AG10803 (cell line): ENCODE measurements at places on chromosomes 7 and 10.

GRCh38 chr10:110216240-110216639 lies 8.8 kb downstream of the MXI1 start:
- DNase-seq, result no peak

GRCh38 chr10:68938117-68938516 lies 17.9 kb upstream of the DDX21 start:
- DNase-seq, result peak; percentile 8

- no peak for DNase-seq
These were observed 153.6 kb downstream of the CACNB2 start for GRCh38 chr10:18293536-18294510.

- DNase-seq, result peak; percentile 42
These were observed 7.5 kb upstream of the RBP3 start for GRCh38 chr10:47340608-47341170.

DNA sequence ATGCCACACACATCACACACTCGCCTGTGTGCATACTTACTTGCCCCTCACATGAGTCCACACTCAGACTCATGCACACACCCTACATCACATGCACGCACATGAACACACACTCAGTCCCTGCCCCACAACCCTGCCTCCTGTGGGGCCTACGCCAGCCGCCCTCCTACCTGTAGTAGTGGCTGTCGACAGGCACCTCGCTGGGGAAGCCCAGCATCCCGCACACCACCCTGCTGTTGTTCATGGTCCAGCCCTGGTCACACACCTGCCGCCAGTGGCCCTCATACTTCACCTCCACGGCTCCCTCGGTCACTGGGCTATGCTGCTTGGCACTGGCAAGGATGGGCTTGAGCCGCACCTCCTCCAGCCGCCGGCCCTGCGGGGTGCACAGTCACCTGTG lies 7.2 kb downstream of the LOXL4 start:
- no peak for DNase-seq

- no peak for DNase-seq
These were observed 33.0 kb upstream of the GALNTL5 start for GRCh38 chr7:151923097-151923876.

DNA sequence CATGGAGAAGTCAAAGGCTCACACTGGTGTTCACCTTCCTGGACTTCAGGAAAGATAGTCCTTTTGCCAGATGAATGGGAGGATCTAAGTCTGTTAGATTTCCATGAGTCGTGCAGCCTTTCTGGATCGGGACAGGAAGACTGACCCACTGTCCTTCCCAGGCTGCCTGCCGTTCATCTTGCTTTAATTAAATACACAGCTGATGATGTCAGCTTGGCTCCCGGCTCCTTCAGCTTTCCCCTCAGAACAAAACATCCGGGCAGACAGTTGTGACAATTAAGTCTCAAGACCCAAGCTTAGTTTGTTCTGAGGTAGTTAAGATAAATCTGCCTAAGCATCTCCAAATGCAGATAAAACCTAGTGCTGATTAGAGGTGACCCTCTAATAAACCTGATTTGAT lies 58.6 kb downstream of the AUTS2 start:
- DNase-seq, result peak; percentile 84

DNA sequence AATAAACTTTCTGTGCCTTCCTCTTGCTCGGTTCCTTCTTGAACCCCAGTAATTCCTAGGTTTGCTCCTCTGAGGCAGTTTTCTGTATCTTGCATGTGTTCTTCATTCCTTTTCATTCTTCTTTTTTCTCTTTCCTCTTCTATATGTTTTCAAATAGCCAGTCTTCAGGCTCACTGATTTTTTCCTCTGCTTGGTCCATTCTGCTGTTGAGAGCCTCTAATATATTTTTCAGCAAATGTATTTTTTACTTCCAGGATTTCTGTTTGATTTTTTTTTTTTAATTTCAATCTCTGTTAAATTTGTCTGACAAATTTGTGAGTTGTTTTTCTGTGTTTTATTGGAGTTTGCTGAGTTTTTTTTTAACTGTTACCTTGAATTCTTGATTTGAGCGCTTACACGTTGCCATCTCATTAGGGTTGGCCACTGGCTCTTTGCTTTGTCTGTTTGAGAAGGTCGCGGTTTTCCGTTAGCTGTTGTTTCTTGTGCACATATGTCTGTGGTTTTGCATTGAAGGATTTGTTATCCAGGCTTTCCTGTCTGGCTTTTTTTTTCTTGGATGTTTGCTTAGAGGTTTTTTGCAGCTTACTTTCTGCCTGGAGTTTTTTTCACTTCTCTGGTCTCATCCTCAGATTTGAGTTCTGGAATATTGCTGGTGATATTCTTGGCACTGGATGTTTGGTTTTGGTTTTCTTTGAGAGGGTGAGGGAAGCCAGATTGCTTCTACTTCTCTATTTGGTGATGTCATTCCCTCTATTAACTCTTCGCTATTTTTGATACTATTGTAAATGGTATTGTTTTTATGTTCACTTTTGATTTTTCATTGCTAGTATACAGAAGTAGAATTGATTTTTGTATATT lies 12.7 kb downstream of the SPRN start:
- DNase-seq, result no peak

DNA sequence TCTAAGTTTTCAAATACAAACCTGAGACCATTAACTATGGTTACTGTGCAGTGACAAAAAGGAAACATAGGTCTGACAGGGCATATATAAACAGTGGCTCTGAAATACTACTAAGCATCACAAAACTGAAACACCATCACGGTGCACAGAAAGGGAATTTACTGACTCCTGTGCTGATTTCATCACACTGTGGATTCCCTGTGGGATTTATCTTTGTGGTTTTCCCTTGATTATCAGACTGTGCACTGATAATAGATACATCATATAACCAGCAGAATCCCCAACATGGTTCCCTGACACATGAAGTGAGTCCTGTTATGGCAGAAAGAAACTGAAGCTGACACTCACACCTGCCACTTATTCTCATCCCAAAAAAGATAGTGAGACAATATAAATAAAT lies 676.3 kb upstream of the KCND2 start:
- DNase-seq, result no peak

GRCh38 chr7:33388332-33388731 lies 259.0 kb downstream of the BBS9 start:
- peak; percentile 3 for DNase-seq

GRCh38 chr10:98080494-98080893 lies 50.1 kb upstream of the CRTAC1 start:
- DNase-seq, result no peak

DNA sequence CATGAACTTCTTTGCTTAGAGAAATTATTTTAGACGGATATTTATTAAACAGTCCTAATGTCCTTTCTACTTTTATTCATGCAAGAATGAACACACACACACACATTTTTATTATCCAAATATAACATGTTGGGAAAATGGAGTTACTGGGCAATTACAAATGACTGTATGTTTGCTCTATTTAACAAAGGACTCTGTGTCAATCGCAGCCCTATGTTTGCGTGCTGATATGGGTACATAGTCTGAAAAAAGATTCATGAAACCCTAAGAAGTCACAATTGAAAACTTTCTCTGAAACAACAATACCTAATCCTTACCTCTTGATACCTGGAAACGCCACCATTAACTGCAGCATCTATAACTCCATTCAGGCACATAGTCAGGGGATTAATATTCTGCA lies 184.7 kb upstream of the IMMP2L start:
- no peak for DNase-seq

DNA sequence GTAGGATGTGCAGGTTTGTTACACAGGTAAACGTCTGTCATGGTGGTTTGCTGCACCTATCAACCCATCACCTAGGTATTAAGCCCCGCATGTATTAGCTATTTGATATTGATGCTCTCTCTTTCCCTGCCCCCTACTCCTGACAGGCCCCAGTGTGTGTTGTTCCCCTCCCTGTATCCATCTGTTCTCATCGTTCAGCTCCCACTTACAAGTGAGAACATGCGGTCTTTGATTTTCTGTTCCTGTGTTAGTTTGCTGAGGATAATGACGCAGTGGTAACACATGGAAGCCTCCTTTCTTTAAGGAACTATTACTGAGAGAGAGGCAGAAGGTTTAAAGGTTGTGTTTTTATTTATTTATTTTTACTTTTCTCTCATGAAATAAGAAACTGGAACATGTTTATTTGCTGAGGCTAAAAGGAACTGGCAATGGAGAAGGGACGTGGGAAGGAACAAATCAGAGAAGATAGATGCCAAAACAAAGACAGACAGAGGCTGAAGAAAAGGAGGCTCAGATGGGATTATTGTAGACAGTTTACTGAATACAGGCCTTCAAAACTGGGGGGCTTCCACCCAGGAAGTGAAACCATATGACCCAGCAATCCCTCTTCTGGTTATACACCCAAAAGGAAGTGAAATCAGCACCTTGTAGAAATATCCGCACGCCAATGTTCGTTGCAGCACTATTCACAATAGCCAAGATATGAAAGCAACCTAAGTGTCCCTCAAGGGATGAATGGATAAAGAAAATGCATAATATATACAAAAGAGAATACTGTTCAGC lies 556.3 kb downstream of the GRM8 start:
- DNase-seq, result no peak

DNA sequence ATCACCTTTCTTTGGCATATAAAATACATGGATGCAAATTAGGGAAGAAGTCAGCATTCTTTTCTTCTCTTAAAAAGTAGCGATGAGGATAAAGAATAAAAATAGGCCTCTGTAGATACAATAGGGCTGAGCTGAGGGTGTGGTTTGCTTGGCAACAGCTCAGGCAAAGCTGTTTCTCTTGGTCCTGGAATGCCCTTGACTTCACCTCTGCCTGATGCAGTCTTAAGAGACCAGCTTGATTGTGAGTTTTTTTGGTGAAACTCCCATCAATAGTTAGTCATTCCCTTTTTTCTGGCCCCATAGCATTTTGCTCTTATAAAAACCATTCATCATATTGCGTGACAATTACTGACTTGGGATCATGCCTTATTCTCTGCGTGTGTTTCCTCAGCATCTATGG lies 42.1 kb upstream of the MKLN1 start:
- peak; percentile 59 for DNase-seq

DNA sequence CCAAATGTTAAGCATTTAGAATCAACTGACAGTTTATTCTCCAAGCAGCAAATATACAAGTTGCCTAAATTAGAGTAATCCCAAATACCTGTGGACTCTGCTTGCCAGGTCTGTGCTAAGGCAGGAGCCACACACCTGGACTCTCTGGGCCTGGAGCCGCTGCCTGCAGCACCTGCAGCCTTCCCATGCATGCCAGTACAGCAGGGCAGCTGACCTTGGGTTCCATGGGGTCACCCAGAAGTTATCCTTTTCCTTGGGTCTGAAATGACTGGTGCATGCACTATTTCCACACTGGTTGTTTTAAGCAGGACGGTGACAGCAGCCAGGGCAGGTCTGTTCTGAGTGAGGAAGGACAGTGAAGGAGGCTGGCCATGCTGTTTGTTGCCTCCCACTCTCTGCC lies 573.2 kb downstream of the GLRX3 start:
- no peak for DNase-seq

DNA sequence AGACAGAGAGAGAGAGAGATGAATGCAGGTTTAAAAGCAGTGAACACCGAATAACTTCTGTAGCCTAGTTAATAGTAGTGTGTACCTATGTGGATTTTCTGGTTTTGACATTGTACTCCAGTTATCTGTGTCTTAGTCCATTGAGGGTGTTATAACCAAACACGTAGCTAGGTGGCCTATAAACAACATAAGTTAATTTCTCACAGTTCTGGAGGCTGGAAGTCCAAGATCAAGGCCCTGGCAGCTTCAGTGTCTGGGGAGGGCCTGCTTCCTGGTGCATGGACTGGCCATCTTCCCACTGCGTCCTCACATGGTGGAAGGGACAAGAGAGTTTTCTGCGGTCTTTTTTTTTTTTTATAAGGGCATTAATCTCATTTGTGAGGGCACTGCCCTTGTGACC lies 23.5 kb downstream of the AOC1 start:
- no peak for DNase-seq

DNA sequence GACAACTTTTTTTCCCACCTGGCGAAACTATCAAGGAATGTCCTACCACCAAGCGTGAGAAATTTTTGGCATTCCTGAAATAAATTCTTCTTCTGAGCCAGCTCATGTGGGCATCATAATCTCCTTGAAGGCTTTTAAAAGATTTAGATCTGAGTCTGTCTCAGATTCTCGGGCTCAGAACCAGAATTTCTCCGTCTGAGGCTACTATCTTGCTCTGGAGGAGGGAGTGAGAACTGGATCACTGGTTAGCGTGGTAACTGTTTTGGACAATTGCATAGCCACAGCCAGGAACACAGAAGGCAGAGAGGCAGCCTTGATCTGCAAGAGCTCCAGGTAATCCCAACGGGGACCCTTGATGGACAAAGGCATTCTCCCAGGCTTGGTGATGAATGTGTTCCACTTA lies 1.0 kb upstream of the PLAC9 start:
- peak; percentile 65 for DNase-seq

DNA sequence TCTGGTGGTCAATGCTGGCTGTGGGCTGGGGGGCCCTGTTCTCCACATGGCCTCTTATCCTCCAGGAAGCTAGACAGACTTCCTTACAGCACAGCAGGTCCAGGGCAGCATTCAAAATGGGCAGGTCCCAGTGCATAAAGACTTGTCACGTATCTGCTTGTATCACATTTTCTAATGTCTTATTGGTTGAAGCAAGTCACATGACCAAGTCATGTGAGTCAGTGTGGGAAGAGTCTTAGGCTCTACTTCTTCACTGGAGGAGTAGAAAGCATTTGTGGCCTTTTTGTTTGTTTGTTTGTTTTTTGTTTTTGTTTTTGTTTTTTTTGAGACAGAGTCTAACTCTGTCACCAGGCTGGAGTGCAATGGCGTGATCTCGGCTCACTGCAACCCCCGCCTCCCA lies 104.7 kb downstream of the COL13A1 start:
- no peak for DNase-seq

DNA sequence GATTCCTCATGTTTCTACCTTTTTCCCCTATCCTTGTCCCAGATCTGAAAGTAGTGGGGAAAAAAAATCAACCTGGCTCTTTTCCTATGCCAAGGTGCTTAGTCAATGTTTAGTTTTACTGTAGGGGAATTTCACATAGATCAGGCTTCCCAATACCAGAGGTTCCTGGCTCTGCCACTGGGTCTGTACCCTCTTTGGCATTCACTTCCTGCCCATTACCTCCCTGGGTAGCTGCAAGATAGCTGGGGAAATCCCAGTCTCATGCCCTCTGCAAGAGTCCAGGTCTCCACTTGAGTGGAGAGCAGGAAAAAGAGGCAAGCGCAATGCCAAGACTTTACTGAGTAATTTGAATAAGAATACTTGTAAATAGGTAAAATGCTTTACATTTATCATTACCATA lies 3.5 kb upstream of the BPGM start:
- DNase-seq, result no peak

GRCh38 chr10:60073397-60073780 lies 167.0 kb upstream of the CCDC6 start:
- no peak for DNase-seq

- DNase-seq, result peak; percentile 97
These were observed 182.6 kb downstream of the TCF7L2 start for GRCh38 chr10:113132591-113133121.
